Activated CD8-positive, alpha-beta memory T cell treated with anti-CD3 and anti-CD28 coated beads, Interleukin-2, amount 10 ng/mL, durations not matched to agents 7 days and 5 days (primary cell): ENCODE measurements at places on chromosomes 4 and X. TPM values are rescaled to one million over a fixed set of nuclear protein-coding genes. Genes with fewer than 3 reads are reported as not detected.

RTL3 gene
- 0.12 TPM for total RNA-seq

DNA sequence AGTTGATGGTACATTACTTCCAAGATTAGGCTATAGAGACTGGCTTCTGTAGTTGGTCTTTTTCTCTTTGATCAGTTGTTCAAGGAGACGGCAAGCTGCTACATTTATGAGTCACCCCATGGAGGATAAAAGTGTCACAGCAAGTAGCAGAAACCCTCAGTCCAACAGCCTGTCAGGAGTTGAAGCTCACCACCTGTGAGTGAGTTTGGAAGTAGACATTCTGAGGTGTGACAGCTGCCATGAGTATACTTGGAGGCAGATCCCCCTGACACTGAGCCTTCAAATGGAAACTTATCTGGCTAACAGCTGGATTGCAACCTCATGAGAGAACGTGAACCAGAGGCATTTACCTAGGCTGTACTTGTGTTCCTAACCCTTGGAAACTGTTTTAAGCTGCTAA, 68.0 kb downstream of the CCNG2 start:
- no peak for DNase-seq

DNA sequence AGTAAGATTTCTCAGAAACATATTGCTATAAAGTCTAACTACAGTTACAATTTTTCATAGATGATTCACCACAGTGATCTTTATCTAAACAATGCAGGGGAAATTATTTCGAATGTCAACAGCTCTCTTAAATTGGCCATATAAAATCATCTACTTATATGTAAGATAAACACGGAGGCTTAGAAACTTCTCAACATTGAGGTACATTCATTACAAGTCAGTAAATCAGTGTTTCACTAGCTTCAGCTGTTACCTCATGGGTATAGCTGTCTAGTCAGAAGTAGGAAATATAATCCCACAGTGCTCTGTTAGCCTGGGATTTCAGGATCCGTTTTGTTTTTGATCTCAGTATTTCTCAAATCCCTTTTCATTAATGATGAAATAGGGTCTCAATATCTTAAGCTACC, 43.2 kb downstream of the PCDH7 start:
- no peak for DNase-seq

CT45A3 gene
- total RNA-seq = not detected

DNA sequence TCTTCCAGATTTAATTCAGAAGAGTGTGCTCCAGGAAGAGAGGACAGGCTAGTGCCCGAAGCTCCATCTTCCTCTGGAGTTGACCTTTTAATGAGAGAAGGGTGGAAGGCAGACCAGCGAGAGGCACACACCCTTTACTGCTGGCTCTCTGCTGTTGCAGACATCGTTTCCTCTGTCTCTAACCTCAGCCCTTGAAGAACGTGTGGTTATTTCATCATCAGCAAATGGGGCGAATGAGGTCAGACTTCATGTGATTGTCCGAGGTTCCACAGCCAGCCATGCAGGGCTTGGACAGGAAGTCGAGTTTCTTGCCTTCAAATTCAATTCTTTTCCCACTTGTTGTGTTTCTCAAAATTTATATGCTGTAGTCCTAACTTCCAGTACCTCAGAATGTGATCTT, 155.2 kb upstream of the MSX1 start:
- DNase-seq = no peak

DNA sequence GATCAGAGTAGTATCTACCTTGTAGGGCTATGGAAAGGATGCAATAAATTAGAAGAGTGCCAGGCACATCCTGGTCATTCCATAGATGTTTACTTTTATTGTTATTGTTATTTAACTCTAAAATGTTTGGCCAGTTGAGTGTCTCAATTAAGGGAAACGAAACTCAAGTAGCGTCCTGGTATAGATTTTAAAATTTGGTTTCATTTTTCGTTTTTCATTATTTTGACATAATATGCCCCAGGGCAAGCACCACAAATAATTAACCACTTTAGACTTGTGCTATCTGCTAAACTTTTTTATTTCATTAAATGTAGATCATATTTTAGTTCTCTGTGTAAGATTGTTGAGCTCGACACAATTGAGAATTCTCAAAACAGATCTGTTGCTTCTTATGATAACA, 179.7 kb upstream of the PRPS2 start:
- DNase-seq = no peak
